ENCODE measurements at places on chromosomes 4 and X.

DNA sequence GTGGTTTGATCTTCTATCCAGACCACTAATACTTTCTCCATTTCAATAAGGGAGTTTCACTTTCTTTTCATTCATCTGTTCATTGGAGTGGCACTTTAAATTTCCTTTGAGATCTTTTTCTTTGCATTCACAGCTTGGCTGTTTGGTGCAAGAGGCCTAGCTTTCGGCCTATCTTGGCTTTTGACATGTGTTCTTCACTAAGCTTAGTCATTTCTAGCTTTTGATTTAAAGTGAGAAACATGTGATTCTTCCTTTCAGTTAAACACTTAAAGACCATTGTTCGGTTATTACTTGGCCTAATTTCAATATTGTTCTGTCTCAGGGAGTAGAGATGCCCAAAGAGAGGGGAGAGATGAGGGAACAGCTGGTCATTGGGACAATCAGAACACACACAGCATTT is 24.3 kb downstream of the CXCL13 start:
- DNase-seq = no peak

GRCh38 chr4:169226565-169226964 is 44.2 kb downstream of the SH3RF1 start:
- DNase-seq = no peak

DNA sequence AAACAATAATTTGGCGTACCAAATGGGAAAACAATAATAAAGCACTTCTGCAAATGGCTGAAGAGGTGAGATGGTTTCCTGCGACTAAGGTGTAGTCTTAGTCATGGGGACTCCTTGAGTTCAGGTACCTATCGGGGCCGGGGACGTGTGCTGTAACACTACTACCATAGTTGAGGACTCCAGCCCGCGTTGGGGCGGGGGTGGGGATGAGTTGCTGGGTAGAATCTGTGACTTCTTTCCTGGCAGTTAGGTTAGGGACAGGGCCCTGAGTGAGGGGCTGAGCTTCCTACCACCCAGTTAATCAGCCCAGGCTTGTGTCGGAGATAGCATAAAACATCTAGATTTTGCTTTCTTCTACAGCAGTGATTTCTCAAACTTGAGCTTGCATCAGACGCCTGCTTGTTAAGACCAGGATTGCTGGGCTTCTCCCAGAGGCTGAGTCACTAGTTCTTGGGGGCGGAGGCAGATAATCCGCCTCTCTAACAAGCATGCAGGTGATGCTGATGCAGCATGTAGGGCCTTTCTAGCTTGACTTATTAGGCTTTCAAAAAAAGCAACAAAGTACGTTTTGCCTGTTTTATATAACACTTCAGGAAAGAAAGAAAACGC is 30.2 kb downstream of the RBBP7 start:
- no peak for DNase-seq

GRCh38 chr4:122224348-122224747 is 72.2 kb downstream of the BLTP1 start:
- no peak for DNase-seq

DNA sequence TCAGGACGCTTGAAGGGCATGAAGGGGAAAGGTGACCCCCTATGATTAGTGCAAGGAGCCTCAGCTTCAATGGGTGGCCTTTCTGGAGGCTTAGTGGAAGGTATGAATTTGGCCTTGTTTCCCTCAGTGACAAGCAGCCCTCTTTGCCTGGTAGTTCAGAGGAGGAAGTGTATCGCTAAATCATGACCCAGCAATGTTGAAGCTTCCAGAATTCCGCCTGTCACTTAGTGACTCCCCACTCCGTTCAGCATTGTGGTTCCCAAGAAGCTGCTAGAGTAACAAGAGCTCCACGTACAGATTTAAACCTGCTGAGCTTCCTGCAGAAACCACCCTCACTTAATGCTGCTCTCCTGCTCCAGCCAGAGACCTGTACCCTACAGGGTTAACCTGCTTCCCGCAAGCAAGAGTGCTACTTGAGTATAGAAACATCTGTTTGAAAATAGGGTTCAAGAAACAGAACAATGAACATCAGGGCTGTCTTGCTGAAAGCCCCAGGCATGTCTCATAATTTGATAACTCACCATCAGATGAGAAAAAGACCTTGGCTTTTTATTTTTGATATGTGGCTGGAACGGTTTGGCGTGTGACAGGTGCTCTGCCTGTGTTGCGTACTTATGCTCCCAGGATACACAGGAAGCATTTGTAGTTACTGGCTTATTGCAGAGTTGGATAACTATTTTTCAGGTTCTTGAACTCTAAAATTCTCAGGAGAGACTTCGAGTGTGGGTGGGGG is 105.2 kb downstream of the UCHL1 start:
- no peak for DNase-seq

- no peak for DNase-seq
These were observed 151.5 kb downstream of the PDLIM5 start for GRCh38 chr4:94603170-94603747.

DNA sequence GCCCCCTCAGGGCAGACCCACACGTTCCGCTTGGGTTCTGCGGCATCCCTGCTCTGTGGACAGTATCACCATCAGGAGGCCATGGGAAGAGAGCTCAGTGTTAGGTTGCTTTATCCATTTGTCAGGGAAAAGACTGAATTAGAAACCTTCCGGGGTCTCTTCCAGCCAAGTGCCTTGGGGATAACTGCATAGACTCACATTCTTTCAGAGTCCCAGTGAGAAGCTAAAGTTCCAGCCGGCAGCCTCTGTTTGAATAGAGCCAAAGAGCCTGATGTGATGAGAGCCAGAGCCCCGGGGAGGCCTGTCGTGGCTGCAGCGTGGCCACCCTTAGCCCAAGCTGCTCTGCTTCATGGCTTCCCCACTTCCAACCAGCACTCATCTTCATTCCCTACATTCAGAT is 85.2 kb downstream of the FHDC1 start:
- no peak for DNase-seq

GRCh38 chr4:123553733-123554637 is 157.4 kb downstream of the SPRY1 start:
- DNase-seq = no peak

DNA sequence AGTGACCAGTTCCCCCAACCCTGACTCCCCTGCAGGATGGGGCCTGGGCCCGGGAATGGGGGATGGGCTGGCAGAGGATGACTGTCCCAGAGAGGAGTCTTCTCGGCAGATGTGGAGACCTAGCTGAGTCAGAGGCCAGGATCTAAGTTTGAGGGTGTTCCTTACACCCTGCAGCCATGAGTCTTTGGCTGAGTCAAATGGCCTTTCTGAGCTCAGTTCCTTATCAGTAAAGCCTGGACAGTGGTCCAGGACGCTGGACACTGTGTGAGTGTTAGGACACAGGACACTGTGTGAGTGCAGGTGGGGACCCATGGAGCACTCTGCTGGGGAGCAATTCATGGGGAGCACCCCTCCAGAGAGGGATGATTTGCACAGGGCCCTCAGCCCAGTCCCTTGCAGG is 5.0 kb downstream of the IL9R start:
- no peak for DNase-seq

DNA sequence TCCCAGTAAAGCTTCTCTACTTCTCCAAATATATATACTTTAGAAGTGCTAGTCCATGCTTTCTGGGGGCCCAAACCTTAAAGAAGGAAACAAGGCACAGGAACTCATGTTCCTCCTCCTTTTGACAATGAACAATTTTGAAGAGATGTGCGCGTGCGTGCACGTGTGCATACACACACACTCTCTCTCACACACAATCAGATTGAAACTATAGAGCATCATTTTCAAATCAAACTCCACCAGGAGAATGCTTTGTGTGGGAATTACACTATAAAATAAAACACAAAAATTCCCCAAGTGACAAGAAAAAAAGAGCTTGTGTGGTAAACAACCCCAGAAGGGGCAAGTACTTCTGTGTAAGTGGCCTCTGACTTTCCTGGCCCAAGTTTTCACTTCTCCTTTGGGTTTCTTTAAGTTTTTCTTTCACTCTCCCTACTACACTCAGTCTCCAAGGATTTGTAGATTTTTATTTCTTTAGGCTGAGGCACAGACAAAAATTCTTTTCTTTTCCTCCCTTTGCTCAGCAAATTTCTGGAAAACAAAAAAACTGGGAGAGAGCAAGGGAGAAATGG is 46.6 kb upstream of the SHISA3 start:
- no peak for DNase-seq

DNA sequence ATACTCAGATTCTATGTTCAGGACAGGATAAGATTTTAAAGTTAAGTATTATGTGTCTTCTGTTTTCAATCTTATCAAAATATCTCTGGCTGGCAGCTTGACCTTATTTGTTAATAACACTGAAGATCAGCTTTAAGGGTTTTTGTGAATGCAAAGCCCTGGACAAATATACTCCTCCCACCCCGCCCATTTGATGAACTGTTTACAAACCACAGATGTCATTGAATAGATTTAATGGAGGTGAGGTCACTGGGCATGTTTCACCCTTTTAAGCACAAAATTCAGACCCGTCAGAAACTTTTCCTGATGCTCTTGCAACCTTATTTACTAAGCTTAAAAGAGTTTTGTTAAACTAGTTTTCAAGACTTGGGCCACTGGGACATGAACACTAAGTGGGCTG is 10.1 kb upstream of the CXCL8 start:
- DNase-seq = no peak

GRCh38 chr4:142021181-142021580 is 384.8 kb downstream of the IL15 start:
- DNase-seq = no peak

DNA sequence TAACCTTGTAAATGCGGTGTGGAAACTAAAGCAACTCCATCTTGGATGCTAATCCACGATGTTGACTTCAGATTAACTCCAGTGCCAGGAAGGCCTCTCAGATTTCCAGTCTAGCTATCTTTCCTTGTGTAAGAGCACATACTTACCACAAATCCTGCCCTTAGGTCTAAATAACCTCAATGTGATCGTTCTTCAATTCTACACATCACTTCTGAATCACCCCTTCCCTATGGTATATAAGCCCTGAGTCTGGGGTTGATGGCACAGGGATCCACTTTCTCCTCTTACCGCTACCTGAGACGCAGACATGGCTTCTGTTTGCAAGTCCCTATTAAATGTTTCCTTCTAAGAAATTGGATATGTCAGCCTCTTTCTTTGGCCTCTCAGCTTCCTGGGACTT is 17.5 kb upstream of the ZNF41 start:
- DNase-seq = no peak

DNA sequence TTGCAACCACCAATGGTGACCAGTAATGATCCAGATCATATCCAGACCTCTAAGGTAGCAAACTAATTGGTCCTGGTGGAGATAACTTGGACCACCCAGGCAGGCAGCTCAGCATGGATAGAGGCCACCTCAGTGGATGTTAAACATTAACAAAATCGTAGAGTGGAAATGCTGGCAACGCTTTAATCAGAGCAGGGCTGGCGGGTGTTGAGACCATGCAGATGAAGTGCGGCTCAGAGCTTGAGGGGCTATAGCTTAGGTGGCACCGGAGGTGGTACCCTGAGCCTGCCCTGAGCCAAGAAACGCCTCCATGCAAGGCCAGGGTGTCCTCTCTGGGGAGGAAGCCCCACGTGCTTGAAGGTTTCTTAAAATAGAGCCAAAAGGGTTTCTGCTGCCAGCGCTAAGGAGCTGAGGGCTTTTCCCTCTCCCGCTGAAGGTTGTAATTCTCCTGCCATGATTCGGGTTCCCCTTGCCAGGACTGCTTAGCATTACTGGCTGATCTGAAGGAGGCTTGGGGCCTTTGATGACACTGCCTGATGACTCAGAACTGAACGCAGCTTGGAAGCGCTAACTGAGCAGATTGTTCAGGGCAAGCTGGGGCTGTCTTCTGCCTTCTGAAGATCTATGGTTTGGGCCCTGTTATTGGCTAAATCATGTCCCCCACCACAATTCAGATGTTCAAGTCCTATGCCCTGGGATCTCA is 177.8 kb upstream of the ATP6AP2 start:
- no peak for DNase-seq

GRCh38 chr4:153785910-153786721 is 2.8 kb downstream of the SFRP2 start:
- no peak for DNase-seq

All from posterior cingulate gyrus (tissue), 11 donors.